ENCODE measurements at places on chromosomes 11 and 22. TPM values are rescaled to one million over a fixed set of nuclear protein-coding genes. Genes with fewer than 3 reads are reported as not detected.

The GRAMD1B gene
- 12.7 TPM for total RNA-seq

The IL18 gene
- 112 TPM for total RNA-seq

The SCN3B gene
- 0.05 TPM for total RNA-seq

The OR51B4 gene
- total RNA-seq: 43.7 TPM

The TESMIN gene
- 24.8 TPM for total RNA-seq

The MUC6 gene
- total RNA-seq: 0.02 TPM

The TMEM121B gene
- 0.57 TPM for total RNA-seq

The SLC25A18 gene
- not detected for total RNA-seq

The MORC2 gene
- 25.4 TPM for total RNA-seq

The MUC5AC gene
- under 0.01 TPM for total RNA-seq

The MAPK8IP1 gene
- 10.1 TPM for total RNA-seq

The KCNC1 gene
- total RNA-seq: 0.12 TPM

The PATE4 gene
- total RNA-seq: not detected

Measured in HCT116 (cell line).